Uterus (tissue), 4 donors: ENCODE measurements at places on chromosomes 7 and 10.

DNA sequence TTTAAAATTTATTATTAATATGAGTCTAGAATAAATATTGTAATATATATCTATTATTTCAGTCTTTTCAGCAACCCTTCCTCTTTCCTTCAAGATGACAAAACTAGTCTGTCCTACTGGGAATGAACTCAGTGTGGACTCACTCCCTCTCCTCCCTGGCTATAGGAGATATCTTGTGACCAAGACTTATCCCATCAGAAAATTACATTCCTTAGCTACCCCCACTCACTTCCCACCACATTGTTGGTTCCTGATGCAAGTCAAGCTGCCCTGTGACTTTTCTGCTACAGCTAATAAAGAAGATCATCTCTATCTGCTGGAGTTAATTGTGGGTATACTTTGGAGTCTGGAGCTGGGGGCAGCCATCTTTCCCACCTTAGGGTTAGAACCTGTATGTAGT lies 28.0 kb upstream of the MCU start:
- H3K4me1 ChIP-seq: no peaks in the 10 kb centered on the region
- no peaks in the 10 kb centered on the region for H3K36me3 ChIP-seq
- no peaks in the 10 kb centered on the region for H3K27me3 ChIP-seq
- H3K4me3 ChIP-seq: no peak overlapping the region
- H3K27ac ChIP-seq: no peak overlapping the region
- DNase-seq: no peak

GRCh38 chr10:14311206-14311957 lies 19.3 kb downstream of the FRMD4A start:
- H3K4me3 ChIP-seq: no peak overlapping the region
- no peak for DNase-seq
- no peaks in the 10 kb centered on the region for H3K27me3 ChIP-seq
- no peak overlapping the region for H3K27ac ChIP-seq

- H3K4me1 ChIP-seq: no peaks in the 10 kb centered on the region
- H3K36me3 ChIP-seq: no peaks in the 10 kb centered on the region
- H3K4me3 ChIP-seq: no peak overlapping the region
- no peak overlapping the region for H3K27ac ChIP-seq
These were observed 43.8 kb downstream of the LRRC18 start for GRCh38 chr10:48895803-48896195.

GRCh38 chr7:29435902-29436301 lies 127.7 kb upstream of the PRR15 start:
- H3K36me3 ChIP-seq: no peaks in the 10 kb centered on the region
- no peak for DNase-seq
- no peak overlapping the region for H3K4me3 ChIP-seq
- H3K27me3 ChIP-seq: no peaks in the 10 kb centered on the region
- H3K4me1 ChIP-seq: no peaks in the 10 kb centered on the region

DNA sequence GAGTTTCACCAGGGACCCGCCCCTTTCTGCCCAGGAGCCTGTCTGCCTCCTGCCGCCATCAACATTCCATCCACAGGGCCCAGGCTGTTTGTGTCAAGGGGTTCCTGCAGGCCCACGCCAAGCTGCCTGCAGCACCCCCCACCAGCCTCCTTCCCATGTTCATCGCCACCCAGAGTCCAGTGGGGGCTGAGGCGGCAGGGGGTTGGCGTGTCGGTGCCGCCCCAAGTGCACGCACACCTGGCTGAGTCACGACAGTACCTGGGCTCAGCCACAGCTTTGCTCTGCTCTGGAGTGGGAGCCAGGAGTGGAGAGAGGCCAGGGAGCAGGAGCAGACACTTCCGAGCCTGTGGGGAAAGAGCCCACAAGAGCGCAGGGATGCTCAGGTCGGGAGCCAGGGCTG lies 42.8 kb upstream of the TECTB start:
- no peak overlapping the region for H3K4me3 ChIP-seq
- H3K4me1 ChIP-seq: no peaks in the 10 kb centered on the region
- no peaks in the 10 kb centered on the region for H3K27me3 ChIP-seq

GRCh38 chr10:42990016-42990720 lies 86.7 kb upstream of the RET start:
- H3K4me3 ChIP-seq: no peak overlapping the region
- no peaks in the 10 kb centered on the region for H3K27me3 ChIP-seq
- DNase-seq: no peak
- no peaks in the 10 kb centered on the region for H3K36me3 ChIP-seq

GRCh38 chr10:121311812-121312443 lies 286.3 kb downstream of the FGFR2 start:
- no peak overlapping the region for H3K27ac ChIP-seq
- no peaks in the 10 kb centered on the region for H3K4me1 ChIP-seq
- H3K27me3 ChIP-seq: no peaks in the 10 kb centered on the region
- H3K4me3 ChIP-seq: no peak overlapping the region
- DNase-seq: no peak
- no peaks in the 10 kb centered on the region for H3K36me3 ChIP-seq

DNA sequence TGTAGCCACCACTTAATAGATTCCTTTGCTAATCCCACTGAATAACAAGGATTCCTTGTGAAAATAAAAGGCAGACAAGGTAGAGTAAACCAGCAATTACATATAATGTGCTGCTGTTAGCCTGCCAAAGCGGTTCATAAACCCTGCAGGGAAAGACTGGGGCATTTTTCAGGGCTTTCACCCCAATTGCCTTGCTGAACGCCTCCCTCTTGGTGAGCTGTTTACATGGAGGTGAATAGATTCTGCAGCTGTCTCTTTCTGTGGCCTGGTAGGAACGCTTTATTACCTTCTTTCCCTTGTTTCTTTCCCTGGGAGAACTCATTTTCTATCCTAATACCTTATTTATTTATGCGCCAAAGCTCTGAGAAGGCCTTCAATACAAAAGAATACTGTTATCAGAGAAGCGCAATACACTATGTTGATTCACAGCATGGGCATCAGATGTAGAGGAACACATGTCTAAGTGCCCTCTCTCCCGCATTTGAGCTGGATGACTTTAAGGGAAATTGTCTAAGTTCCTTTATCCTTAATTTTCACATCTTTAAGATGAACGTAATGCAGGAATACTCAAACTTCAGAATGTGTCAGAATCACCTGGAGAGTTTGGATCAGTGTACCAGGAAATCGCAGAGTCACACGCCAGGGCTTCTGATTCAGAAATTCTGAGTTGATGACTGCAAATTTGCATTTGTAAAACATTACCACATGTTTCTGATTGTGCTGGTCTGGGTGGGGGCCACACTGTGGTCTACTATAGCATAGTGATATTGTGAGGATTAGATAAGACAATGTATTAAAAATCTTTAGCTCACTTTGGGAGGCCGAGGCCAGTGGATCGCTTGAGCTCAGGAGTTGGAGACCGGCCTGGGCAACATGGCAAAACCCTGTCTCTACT lies 1203.8 kb downstream of the SORCS3 start:
- no peak overlapping the region for H3K27ac ChIP-seq
- no peaks in the 10 kb centered on the region for H3K4me1 ChIP-seq
- H3K27me3 ChIP-seq: no peaks in the 10 kb centered on the region
- no peaks in the 10 kb centered on the region for H3K36me3 ChIP-seq
- H3K4me3 ChIP-seq: no peak overlapping the region

GRCh38 chr10:21740989-21741388 lies 207.0 kb downstream of the MLLT10 start:
- DNase-seq: no peak
- no peaks in the 10 kb centered on the region for H3K36me3 ChIP-seq
- H3K4me3 ChIP-seq: no peak overlapping the region
- no peak overlapping the region for H3K27ac ChIP-seq

DNA sequence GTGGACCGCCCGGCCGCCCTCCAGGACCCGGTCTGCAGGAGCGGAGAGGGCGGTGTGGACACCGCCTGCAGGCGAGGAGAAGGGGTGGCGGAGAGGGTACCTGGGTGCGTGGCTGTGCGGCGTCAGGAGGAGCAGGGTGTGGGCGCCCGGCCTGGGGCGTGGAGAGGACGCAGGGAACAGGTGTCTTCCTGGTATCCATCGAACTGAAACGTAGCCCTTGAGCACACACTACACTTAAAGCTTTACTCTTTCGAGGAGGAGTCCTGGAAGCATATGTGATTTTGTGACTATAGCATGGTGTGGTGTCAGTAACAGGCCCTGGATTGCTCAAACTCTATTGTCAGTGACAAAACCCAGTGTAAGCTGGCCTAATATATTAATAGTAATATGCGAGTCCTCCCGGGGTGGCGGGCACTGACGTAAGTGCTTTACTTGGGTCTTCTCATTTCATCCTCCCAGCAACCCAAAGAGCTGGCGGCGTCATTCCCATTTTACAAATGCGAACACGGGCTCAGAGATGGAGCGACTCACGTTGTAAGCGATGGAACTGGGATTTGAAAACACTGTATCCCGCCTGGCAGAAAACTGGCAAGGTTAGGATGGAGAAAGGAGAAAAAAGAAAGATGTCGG lies 508 bp upstream of the TECPR1 start:
- H3K4me1 ChIP-seq: peaks cover 8% of the 10 kb centered on the region
- H3K4me3 ChIP-seq: peak overlapping the region; percentile 76
- H3K36me3 ChIP-seq: no peaks in the 10 kb centered on the region

GRCh38 chr10:37439826-37440225 lies 314.4 kb downstream of the ANKRD30A start:
- DNase-seq: no peak
- H3K4me3 ChIP-seq: no peak overlapping the region
- no peak overlapping the region for H3K27ac ChIP-seq
- no peaks in the 10 kb centered on the region for H3K36me3 ChIP-seq
- no peaks in the 10 kb centered on the region for H3K27me3 ChIP-seq

DNA sequence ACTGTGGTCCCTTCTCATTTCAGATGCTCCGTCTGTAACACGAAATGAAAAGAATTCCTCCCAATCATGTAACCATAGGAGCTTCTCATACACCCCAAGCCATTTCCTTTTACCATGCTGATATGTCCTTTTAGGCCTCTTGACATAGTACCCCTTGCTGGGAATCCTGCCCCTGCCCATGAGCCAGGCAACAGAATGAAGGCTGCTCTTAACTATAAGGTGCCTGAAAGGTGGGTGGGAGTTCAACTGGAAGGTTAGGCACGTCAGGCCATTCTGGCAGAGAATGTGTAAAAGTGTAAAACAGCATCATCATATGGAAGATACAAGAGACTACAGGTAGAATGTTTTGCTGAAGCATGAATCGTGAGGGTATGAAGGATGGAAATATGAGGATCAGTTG lies 22.5 kb downstream of the IL2RA start:
- H3K36me3 ChIP-seq: no peaks in the 10 kb centered on the region
- H3K27me3 ChIP-seq: no peaks in the 10 kb centered on the region
- no peaks in the 10 kb centered on the region for H3K4me1 ChIP-seq
- H3K27ac ChIP-seq: no peak overlapping the region
- H3K4me3 ChIP-seq: no peak overlapping the region

DNA sequence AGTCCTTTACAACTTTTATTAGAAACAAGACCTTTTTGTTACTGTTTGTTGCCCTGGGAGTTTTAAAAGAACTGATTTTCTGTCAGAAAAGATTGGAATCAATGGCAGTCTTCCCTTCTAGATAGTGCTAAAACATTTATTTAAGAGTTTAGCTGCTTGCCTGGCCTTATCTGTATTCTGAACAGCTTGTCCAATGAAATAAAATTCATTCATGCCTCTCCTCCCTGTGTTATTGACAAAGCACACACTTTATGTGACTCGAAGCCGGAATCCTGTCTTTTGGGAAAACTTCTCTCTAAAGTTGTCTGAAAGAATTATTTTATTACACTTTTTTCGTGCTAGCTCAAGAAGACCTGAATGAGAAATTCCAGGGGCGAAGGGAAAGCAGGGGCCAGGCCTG lies 992.5 kb downstream of the TYW1 start:
- DNase-seq: no peak
- H3K27me3 ChIP-seq: no peaks in the 10 kb centered on the region
- no peaks in the 10 kb centered on the region for H3K36me3 ChIP-seq
- H3K27ac ChIP-seq: no peak overlapping the region
- H3K4me1 ChIP-seq: no peaks in the 10 kb centered on the region

- H3K4me1 ChIP-seq: no peaks in the 10 kb centered on the region
- no peak overlapping the region for H3K4me3 ChIP-seq
- no peaks in the 10 kb centered on the region for H3K36me3 ChIP-seq
- no peaks in the 10 kb centered on the region for H3K27me3 ChIP-seq
- DNase-seq: no peak
These were observed 19.5 kb downstream of the RAMP3 start for GRCh38 chr7:45176886-45177731.

DNA sequence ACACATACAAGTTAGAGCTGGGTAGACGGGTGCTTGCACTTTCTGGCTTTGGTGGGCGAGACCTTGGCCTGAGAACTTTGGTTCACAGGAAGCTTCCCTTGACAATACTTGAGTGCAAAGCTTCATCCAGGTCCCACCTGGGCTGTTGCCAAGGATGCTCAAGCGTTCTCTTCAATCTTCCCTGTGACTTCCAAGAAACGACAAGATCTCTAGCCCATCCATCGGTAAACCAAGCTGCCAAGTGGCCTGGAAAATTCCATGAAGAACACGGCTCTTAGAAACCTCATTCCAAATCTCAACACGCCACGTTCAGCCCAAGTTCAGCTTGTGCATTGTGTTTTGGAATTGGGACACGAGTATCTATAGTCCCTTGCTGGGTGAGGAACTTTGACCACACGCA lies 84.7 kb downstream of the CHST15 start:
- no peaks in the 10 kb centered on the region for H3K4me1 ChIP-seq
- no peak overlapping the region for H3K27ac ChIP-seq
- no peaks in the 10 kb centered on the region for H3K27me3 ChIP-seq
- no peak overlapping the region for H3K4me3 ChIP-seq

DNA sequence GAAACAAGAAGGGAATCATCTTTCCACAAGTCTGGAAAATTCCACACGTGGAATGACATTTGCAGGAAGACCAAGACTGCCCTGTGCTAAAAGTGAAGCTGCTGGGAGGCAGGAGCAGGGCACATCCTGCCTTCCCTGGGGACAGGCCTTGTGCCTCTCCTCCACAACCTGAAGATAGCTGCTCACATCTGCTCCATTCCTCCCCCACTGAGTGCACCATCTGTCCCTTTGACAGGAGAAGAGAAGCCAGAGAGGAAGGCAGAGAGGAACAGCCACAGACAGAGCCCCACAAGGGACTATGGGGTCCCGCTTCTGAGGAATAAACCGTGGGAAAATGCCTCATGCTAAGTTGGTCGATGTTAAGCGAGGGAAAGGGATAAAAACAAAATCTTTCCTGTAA lies 15.9 kb upstream of the FAM171A1 start:
- no peak overlapping the region for H3K4me3 ChIP-seq
- H3K36me3 ChIP-seq: no peaks in the 10 kb centered on the region
- H3K4me1 ChIP-seq: no peaks in the 10 kb centered on the region

DNA sequence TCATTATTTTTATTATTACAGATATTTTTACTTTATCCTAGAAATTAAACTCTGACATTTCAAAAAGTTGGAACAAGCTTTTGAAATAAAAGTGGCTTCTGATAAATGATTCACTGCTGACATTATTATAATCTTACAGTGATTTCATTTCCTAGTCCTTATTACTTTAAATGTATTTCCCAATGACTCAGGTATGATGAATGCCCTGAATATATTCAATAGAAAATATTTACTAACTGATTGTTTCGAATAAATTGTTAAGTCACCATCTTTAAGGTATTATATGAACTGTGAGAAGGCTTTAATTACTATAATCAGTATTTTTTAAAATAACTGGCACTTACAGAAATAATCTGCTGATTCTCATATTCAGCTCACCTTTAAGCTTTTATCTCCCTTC lies 21.6 kb downstream of the DKK1 start:
- no peaks in the 10 kb centered on the region for H3K36me3 ChIP-seq
- no peaks in the 10 kb centered on the region for H3K4me1 ChIP-seq
- no peaks in the 10 kb centered on the region for H3K27me3 ChIP-seq
